Stimulated activated CD8-positive, alpha-beta memory T cell treated with anti-CD3 and anti-CD28 coated beads, Interleukin-7, amount 100 ng/mL, for 1 hour (primary cell): ENCODE measurements at places on chromosomes 11 and 22.

- DNase-seq = no peak
Measured at GRCh38 chr11:47328449-47329390, 23.8 kb downstream of the MYBPC3 start.

GRCh38 chr22:20514658-20515406, 7.4 kb downstream of the MED15 start:
- no peak for DNase-seq

DNA sequence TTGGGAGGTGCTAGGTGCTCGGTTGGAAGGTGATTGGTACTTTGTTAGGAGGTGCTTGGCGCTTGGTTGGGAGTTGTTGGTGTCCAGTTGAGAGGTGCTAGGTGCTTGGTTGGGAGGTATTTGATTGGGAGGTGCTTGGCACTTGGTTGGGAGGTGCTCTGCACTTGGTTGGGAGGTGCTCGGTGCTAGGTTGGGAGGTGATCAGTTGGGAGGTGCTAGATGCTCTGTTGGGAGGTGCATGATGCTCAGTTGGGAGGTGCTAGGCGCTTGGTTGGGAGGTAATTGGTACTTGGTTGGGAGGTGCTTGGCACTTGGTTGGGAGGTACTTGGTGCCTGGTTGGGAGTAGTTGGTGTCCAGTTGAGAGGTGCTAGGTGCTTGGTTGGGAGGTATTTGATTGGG, 40.2 kb downstream of the LRP5 start:
- no peak for DNase-seq

- no peak for DNase-seq
Measured at GRCh38 chr22:18116634-18117033, 6.0 kb downstream of the TUBA8 start.

GRCh38 chr22:31155422-31155821, 4.6 kb upstream of the RNF185 start:
- no peak for DNase-seq

DNA sequence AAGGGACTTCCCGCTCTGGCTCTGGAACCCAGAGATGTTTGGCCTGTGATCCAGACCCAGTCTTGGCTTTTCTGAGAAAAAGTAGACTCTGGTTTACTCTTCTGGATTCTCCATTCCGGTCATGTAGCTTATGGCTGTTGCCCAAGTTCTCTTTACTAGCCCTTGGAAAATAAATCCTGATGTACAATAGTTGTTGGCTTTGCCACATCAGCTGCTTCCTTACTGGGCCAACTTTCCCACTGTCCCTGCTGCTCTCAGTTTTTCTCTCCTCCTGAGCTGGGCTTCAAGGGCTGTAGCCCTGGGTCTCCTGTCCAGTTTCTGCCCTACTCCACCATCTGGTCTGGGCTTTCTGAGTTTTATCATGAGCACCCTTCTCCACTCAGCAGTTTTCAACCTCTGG, 12.5 kb downstream of the PATZ1 start:
- DNase-seq = no peak
